Fibroblast of mammary gland (primary cell): ENCODE measurements at places on chromosomes 16 and 17.

DNA sequence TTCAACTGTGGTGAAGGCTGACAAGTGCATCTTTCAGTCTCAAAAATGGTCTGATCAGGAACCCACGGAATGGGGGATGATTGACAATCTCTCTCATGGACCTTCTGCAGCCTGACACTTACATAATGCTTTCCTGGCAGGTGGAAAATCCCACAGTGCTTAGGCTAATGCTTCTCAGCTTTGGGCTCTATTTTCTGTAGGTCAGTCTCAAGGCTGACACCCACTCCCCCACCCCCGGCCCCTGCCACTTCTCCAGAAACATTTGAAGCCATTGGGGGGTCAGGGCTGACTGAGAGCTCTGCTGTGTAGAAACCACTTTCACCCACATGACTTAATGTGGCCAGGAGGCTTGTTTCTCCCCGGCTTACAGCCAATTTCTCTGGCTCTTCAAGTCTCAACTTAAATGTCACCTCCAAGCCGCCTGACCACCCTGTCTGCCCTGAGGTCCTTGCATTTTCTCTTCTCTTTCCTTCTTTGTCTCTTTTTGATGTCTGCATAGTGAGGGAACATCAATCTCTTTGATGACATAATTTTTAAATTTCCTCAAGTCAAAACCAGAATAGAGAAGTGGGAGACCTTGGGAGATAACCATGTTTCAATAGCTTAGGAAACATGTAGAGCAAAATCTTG lies 16.7 kb upstream of the IRF8 start:
- no peak for DNase-seq

DNA sequence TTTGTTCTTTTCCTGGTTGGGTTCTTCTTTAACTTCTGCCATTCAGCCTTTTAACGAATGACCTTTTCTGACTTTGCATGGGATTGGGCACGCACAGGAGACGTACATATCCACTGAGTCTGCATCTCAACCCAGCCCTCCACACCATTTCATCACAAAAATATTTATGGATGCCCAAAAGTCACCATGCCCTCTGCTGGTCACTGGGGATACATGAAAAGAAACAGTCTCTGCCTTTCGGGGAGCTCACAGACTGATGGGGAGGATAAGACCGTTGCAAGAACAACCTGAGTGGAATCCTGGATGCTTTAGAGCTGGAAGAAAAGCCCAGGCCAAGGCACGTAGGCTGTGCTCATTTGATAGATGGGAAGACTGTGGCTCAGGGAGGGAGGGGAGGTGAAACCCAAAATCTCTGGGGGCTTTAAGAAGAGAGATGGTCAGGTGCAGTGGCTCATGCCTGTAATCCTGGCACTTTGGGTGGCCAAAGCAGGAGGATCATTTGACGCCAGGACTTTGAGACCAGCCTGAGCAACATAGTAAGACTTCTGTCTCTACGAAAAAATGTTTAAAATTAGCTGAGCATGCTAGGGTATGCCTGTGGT lies 7.9 kb upstream of the MT2A start:
- DNase-seq = peak; percentile 73

DNA sequence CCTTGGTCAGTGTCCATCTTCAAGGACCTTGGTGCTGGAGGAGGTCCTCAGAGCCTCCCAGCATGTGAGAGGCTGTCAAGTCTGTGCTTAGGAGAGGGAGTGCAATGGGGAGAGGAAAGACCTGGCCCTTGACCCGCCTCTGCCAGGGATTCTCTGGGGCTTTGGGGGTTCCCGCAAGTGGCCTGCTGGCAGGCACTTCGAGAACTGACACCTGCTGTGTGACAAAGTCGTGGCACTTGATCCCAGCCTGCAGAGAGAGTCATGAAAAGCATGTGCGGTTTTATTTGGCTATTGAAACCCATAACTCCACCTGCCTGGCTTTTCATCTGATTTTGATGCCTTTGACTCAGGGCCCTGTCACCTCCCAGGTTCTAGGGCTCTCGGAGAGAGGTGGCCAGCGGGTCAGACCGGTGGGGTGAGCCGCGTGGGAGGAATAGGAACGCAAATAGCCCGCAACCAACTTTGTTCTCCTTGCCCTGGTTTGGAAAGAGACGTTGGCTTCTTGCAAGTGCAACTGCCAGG lies 42.8 kb upstream of the GSE1 start:
- DNase-seq = no peak

GRCh38 chr16:12971241-12971640 lies 69.8 kb downstream of the SHISA9 start:
- DNase-seq = peak; percentile 88

DNA sequence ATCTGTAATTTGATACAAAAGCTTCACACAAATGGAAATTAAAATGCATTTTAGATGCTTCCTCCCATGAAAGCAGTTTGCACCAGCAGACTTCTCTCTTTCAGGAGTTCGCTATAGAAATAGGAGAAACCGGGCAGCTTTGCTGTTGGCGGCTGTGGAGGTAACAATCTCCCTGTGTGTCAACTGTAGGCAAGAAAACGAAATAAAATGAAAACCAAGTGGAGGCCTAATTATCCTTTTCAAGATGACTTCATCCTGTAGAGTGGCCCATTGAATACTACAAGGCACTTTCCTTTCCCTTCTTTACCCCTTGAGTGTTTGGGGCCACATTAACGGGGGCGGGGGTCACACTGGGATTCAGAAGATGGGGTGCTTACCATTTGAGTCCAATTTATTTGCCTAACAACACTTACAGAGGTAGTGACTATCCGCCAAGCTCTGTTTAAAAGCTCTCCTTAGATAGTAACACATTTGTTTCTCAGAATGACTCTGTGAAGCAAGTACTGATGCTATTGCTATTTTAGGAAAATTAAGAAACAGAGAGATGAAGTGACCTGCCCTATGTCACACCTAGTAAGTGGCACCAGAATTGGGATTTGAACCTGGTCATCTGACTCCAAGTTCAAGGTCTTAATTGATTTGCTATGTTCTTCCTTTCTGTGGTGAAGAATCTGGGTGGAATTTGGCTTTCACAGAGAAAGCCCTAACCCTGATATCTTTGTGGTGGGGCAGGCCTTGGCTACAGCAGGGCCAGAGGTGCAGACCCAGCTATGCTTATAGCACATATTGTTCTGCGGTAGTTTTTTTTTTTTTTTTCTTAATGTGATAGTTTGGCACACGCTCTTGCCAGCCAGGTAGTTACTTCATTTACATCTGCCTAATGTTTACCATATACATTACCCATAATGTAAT lies 125.5 kb upstream of the MPHOSPH6 start:
- no peak for DNase-seq

GRCh38 chr17:17269926-17270773 lies 10.9 kb downstream of the COPS3 start:
- DNase-seq = peak; percentile 13

GRCh38 chr16:53817117-53817755 lies 113.3 kb downstream of the FTO start:
- peak; percentile 95 for DNase-seq

- DNase-seq = no peak
These were observed 19.7 kb upstream of the BRD7 start for GRCh38 chr16:50388496-50388895.

DNA sequence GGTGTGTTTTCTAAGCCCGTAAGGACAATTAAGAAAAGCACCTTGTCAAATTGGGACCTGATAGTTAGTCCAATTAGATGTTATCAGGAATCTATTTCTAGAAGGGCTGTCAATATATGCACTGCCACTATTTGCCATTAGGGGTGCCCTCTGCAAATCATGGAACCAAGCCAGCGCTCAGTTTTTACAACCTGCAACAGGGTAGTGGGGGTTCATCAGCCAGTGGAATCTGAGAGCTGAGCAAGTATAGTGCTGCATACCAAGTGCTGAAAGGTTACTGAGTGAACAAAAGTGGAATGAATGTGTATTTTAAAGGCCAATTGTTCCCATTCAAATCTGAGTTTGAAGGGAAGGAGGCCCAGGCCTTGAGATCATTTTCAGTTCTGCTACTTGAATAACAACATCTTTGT lies 10.4 kb downstream of the PRR11 start:
- peak; percentile 42 for DNase-seq

GRCh38 chr16:85755929-85756768 lies 5.3 kb upstream of the C16orf74 start:
- peak; percentile 30 for DNase-seq

DNA sequence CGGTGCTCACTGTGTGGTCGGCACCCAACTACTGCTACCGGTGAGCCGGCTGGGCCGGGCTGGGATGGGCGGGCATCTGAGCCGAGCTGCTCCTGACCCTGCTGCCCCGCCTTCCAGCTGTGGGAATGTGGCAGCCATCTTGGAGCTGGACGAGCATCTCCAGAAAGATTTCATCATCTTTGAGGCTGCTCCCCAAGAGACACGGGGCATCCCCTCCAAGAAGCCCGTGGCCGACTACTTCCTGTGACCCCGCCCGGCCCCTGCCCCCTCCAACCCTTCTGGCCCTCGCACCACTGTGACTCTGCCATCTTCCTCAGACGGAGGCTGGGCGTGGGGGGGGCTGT lies 6.9 kb downstream of the TBX6 start:
- DNase-seq = peak; percentile 52

DNA sequence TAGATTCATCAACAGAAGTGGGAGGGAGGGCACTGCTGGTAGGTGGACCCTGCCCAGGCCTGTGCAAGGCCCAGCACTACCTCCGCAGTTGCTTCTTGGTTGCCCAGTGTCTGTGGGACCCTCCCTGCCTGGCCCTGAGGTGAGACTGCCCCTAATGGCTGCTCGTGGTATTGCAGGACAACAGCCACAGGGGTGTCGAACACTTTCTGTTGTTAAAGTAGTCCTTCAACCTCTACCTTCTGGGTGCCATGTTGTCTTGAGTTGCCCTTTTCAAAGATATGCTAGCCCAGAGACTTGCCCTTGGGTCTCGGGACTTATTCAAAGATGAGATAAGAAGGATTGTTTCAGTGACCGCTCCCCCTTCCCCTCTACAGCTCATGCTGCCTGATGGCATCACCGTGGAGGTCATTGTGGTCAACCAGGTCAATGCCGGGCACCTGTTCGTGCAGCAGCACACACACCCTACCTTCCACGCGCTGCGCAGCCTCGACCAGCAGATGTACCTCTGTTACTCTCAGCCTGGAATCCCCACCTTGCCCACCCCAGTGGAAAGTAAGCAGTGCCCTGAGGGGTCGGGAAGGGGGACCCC lies 29.1 kb downstream of the AKAP1 start:
- peak; percentile 25 for DNase-seq

- DNase-seq = no peak
These were observed 5.3 kb downstream of the PDIA2 start for GRCh38 chr16:287981-288920.

GRCh38 chr16:78628461-78629045 lies 529.1 kb downstream of the WWOX start:
- DNase-seq = no peak

- DNase-seq = no peak
These were observed 162.6 kb downstream of the SALL1 start for GRCh38 chr16:50988441-50988840.

GRCh38 chr17:44202756-44203155 lies 3.1 kb upstream of the ATXN7L3 start:
- no peak for DNase-seq

DNA sequence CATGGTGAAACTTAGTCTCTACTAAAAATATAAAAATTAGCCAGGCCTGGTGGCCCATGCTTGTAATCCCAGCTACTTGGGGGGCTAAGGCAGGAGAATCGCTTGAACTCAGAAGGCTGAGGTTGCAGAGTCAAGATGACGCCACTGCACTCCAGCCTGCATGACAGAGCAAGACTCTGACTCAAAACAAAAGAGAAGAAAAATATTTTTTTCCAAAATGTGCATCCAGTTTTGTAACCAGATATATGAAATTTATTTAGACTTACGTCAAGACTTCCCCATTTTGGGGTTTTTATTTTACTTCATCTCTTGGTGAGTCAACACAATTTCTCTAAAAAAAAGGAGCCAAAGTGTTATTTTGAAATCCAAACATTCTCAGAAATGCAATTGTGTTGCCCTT lies 5.5 kb upstream of the TM4SF5 start:
- DNase-seq = no peak

DNA sequence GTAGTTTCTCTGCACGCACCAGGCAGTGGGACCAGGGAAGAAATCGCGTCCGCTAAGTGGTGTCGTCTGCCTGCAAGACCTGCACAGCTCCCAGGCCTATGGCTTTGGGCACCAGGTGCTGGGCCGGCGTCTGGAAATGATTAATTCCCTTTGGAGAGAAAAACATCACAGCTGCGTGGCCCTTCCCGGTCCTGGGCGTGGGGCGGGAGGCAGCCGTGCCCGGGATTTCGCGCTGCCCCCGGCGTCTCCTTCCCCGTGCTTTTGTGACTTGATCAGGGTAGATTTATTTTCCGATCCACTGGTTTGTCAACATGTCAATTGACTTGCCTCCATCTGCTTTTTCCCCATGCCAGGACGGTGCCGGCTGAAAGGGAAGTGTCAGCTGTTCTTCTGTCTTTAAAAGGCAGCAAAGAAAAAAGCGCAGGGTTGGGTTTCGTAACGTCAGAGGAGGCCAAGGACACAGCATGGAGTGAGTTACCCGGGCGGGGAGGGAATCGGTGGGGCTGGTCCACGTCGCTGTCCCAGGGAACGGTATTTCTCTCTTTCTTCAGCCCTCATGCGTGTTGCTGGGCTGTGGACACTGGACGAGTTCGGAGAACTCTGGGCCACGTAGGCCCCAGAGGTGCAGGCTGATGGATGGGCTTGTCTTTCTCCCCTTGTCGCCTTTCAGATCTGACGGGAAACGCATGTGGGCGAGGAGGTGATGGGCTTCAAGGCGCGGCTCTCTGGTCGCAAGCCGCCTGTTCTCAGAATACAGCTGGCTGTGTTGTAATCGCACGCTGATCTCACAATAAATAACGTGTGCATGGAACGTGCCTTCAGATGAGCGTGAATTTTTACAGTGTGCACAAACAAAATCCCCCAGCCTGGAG lies 188.1 kb upstream of the ZNF469 start:
- peak; percentile 56 for DNase-seq

GRCh38 chr16:50548909-50549560 lies 839 bp downstream of the NKD1 start:
- no peak for DNase-seq

- DNase-seq = no peak
These were observed 139.5 kb downstream of the CYLD start for GRCh38 chr16:50881331-50881830.

- DNase-seq = no peak
These were observed 333.5 kb downstream of the NPIPA8 start for GRCh38 chr16:18003033-18003432.

GRCh38 chr16:23852794-23853562 lies 17.2 kb downstream of the PRKCB start:
- DNase-seq = no peak

- DNase-seq = peak; percentile 26
These were observed 527 bp upstream of the MGAT5B start for GRCh38 chr17:76867578-76868175.

- DNase-seq = no peak
These were observed 2.0 kb downstream of the ROGDI start for GRCh38 chr16:4800290-4801041.

DNA sequence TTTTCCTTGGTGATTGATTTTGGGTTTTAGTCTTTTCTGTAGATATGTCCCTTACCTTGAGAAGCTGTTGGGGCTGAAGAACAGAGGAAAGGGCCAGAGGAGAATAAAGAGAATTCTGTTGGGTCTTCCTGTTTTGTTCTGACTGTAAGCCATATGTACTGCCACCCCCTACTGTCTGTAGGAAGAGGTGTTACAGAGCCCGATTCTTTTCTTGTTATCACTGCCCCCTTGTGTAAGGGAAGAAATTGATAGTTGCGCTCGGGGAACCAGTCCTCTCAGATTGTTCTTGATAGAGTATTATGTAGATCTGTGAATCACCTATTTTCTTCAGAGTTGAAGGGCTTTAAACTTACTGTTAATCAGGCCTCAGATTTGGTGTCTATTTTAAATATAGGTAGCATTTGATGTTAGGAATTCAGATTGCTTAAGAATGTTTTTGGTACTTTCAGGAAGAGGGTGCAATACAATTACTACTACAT lies 2.4 kb downstream of the TANC2 start:
- peak; percentile 94 for DNase-seq
